ENCODE measurements at places on chromosomes 13 and 19. TPM values are rescaled to one million over a fixed set of nuclear protein-coding genes. Genes with fewer than 3 reads are reported as not detected.
A peak's percentile ranks its signal among the peaks of the same experiment; 100 is the strongest.

DNA sequence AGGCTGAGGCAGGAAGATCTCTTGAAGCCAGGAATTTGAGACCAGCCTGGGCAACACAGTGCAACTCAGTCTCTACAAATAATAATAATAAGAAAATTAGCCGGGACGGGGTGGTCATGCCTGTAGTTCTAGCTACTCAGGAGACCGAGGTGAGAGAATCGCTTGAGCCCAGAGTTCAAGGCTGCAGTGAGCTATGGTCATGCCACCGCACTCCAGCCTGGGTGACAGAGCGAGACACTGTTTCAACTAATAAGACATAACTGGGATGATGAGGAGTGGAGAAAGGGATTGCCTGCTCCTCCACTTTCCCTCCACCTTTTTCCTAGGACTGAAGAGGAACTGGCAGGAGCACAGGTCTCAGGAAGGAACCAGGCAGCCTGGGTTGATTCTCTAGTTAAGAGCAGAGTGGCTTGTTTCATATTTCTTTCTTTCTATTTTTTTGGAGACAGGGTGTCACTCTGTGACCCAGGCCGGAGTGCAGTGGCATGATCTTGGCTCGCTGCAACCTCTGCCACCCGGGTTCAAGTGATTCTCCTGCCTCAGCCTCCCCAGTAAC lies 4.6 kb upstream of the GPI start:
- no peak for DNase-seq

DNA sequence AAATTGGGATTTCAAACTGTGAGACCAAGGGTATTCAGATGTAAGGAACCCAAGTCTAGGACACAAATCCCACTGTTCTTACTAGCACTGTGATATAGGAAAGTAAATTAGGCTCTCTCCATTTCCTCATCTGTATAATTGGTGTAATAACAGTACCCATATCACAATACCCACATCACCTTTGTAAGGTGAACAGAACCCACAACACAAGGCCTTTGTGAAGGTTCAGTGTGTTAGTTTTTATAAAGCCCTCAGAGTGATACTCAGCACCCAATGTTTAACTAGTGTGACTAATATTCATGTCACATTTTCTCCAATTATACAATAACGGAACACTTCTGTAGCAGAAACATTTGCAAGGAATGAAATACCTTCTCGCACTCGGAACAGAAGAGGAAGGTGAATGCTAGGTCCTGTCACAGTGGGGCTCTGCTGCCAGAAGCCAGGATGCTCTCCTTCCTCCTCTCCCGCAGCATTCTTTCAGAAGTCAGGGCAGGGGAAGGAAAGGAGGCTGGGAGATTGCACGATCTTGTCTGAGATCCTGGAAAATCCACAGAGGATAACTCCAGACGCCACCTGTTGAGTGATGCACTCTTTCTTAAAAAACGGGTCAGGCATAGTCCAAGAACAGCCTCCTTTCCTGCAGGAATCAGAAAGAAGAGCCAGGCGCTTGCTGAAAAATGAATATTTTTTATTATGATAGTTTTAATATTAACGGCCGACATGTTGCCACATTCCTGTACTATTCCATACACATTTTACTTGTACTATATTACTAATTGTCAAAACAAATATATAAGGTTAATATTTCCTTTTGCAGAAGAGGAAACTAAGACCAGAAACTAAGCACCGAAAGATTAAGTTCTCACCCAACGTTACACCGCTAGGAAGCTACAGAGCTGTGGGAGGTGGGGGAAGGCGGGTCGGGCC lies 762 bp downstream of the ZNF45 start:
- DNase-seq: no peak

GRCh38 chr19:33948651-33949335 lies 152.1 kb downstream of the KCTD15 start:
- no peak for DNase-seq

Gene LGALS4
- 0.99 TPM for polyA plus RNA-seq

GRCh38 chr19:18893587-18894253 lies 2.2 kb downstream of the CERS1 start:
- DNase-seq: no peak

- no peak for DNase-seq
Measured at GRCh38 chr19:29528946-29529645, 3.3 kb downstream of the VSTM2B start.

DNA sequence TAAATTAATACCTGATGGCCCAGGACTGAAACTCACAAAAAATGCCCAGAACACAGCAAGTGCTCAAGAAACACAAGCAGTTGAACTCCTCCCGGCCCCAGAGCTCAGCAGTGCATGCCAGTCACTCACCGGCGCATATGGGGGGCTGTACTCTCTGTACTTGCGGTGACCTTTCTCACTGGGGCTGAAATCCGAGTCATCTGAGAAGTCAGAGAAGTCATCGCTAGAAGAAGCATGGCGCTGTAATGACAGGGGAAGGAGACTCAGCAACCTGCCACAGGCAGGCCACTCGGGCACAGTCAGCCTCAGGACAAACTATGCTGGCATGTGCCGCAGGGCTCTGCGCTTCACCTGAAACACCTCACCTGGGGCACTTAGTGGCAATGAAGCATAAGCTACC lies 19.7 kb downstream of the ZC3H4 start:
- no peak for DNase-seq

DNA sequence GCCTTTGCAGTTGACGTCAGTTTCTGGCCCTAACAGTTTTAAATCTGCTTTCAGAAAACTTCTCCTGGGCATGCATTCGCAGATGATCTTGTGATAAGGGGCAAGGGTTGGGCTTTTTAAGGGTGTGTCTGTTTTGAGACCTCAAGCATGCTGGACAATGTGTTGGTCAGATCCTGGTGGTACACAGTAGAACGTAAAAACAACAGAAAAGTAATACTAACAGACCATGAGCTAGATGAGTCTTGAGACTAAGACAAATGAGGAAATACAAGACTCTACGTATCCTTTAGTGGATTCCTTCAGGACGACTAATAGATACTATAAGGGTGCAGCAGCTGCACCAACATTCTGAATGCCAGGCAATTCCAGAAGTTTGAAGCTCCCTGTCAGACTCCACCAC lies 237.6 kb downstream of the DNAJC15 start:
- no peak for DNase-seq

DNA sequence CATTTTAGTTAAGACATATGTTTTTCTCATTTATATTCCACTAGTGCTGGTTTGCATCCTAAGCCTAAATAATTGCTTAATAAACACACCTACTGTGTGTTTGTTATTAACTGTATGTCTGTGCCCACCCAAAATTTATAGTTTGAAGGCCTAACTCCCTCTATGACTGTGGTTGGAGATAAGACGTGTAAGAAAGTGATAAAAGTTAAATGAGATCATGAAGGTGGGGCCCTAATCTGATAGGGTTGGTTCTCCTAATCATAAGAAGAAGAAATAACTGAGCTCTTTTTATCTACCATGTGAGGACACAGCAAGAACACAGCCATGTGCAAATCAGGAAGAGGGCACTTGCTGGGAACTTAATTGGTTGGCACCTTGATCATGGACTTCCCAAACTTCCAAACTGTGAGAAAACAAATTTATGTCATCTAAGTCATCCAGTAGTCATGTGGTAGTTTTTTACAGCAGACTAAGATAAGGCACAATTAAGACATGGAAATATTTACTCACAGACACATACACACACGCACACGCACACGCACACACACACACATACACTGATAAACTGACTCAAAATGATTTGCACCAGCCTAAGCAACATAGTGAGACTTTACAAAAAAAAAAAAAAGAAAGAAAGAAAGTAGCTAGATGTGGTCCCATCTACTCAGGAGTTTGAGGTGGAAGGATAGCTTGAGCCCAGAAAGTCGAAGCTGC lies 662.1 kb downstream of the PCDH9 start:
- DNase-seq: no peak

Gene OLFM2
- polyA plus RNA-seq: 29.8 TPM

Gene MTUS2
- polyA plus RNA-seq: 22.7 TPM

GRCh38 chr13:25871389-25872125 lies 180.3 kb downstream of the SHISA2 start:
- no peak for DNase-seq

DNA sequence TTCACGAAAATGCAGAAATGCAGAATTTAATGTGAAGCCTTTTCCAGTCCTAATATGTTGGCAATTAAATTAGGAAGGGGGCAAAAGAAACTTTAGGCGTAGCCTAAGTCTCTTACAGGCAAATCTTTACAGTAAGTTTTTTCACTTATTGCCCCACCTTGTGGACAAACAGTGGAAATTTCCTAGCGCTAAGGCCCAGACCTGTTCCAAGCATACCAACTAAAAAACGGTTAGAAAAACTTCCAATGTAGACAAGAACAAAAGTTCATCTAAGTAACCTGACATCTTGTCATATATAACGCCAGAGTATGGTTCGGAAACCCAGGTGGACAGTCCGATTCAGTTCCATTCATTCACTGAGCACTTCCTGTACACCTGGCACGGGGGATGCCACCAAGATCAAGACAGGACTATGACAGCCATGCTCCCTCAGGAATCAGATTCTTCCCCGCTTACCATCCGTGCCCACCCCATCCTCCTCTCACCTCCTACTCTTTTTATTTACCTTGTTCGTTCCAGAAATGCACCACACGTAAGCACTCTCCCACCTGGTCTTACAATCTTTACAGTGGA lies 4.9 kb downstream of the ZAR1L start:
- DNase-seq: peak; percentile 35

DNA sequence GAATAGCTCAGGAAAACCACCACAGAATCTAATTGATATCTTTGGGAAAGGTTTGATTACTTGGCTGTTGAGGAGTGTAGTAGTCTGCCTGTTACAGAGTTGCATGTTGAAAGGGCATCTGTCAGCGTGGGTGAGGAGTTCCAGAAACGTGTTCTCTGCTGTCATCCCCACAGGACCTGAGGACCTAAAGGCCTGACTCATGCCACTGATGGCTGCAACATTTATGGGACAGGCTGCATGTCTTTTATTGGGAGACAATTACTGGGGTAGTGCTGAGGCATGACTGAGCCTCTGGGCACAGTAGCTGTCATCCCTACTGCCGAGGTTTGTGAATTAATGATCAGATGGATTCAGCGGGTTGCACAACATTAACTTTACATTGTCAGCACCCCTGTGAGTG lies 525.9 kb downstream of the GPC6 start:
- DNase-seq: no peak

Gene ARHGAP45
- polyA plus RNA-seq: 8.4 TPM

- DNase-seq: no peak
Measured at GRCh38 chr19:51339313-51339686, 2.6 kb downstream of the VSIG10L start.

DNA sequence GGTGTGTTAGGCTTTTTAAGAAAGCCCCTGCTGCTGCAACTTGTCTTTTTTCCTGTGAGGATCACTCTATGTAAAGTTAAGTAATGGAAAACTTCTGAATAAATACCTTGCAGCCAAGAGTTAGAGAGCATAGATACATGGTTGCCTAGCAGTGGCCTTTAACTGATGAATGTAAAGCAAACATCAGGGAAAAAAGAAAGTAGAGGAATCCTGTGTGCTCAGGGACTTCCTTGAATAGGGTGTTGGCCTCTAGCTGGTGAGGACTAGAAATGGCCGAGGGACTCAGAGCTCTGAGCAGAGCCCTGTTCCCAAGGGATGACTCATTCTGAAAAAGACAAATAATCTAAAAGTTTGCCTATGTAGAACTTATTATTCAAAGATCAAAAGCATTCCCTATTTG lies 135.7 kb downstream of the MIPEP start:
- DNase-seq: peak; percentile 14

Gene C13orf46
- 0.57 TPM for polyA plus RNA-seq

Gene TMIGD2
- 0.46 TPM for polyA plus RNA-seq

Gene FXYD1
- 261 TPM for polyA plus RNA-seq

Gene ATP8B3
- polyA plus RNA-seq: 0.51 TPM

GRCh38 chr13:34175551-34175950 lies 357.6 kb downstream of the RFC3 start:
- DNase-seq: no peak

DNA sequence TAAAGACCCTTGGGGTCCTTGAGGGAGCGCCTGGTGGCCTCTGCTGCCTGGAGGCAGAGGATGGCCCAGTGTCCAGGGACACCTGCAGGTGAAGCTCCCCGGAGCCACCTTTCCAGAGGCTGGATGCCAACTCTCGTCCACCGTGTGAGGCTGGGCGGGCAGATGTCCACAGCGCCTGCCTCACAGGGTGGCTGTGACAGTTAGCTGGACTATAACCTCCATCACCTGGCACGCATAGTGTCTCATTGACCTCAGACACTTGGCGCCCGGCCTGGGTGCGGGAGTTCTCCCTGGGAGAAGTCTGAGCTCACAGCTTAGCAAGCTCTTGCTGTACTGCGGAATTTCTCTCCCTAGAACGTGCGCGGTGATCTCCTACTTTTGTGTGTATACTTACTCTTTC lies 9.8 kb downstream of the BICRA start:
- DNase-seq: no peak

DNA sequence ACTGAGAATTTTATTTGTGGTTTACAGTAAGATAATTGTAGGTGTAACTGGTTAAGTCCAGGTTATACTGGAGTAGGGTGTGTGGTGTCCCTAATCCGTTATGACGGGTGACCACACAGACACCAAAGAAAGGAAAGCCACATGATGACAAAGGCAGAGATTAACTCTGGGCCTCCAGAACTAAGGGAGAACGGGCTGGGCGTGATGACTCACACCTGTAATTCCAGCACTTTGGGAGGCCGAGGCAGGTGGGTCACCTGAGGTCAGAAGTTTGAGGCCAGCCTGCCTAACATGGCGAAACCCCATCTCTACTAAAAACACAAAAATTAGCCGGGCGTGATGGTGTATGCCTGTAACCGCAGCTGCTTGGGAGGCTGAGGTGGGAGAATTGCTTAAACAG lies 10.2 kb upstream of the FUT2 start:
- DNase-seq: no peak

DNA sequence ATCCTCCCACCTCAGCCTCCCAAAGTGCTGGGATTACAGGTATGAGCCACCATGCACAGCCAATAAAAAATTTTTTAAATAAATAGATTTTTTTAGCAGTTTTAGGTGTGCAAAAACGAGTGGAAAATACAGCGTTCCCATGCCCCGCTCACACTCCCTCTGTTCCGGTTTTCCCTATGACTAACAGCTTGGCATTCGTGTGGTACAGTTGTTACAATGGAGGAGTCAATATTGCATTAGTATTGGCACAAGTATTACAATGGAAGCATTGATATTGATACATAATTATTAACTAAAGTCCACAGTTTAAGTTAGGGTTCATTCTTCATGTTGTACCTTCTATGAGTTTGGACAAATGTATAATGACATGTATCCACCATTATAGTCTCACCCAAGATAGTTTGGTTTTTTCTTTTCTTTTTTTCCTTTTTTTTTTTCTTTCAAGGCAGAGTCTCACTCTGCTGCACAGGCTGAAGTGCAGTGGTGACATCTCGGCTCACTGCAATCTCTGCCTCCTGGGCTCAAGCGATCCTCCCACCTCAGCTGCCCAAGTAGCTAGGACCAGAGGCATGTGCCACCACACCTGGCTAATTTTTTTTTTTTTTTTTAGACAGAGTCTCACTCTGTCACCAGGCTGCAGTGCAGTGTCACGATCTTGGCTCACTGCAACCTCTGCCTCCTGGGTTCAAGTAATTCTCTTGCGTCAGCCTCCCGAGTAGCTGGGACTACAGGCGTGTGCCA lies 15.4 kb upstream of the RAB20 start:
- no peak for DNase-seq

Gene SIAH3
- 0.33 TPM for polyA plus RNA-seq

DNA sequence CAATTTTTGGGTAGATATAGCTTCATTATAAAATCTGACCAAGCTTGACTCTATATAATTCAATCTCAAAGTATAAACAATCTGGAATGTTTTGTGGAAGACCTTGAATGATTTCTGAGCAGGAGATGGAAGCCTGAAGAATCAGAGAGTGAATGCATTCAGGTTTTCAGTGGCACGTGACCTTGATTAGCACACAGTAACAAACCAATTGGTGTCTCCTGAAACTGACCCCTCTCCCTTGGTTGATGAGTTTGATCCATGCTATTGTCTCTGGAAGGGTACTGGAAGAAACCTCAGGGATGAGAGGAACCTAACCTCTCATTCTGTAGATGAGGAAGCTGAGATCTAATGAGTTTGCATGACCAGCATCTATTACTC lies 39.6 kb downstream of the PCDH8 start:
- DNase-seq: no peak
